ENCODE measurements at places on chromosomes 2 and 18.

DNA sequence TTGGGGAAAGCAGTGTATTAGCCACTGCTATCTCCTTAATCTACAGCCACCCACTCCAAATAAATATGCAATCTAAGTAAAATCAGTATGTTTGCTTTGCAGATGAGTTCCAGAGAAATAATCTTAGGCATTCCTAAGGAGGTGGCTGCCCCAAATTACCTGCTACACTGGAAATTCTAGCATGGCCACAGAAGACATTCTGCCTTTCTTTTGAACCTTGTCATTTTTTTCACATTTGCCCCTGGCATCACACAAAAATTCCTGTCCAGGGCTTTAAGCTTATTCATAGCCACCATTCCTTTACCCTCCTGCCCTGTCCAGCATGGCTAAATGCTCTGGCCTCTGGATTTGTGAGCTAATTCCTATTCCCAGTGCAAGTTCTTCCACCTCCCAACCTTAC is 36.8 kb upstream of the FAM124B start:
- no peak for DNase-seq

- DNase-seq = no peak
Observed at GRCh38 chr2:11657646-11658045, 12.3 kb downstream of the NTSR2 start.

- no peak for DNase-seq
Observed at GRCh38 chr2:40200366-40200915, 251.4 kb downstream of the SLC8A1 start.

- no peak for DNase-seq
Observed at GRCh38 chr2:240593026-240593702, 6.6 kb downstream of the CAPN10 start.

- no peak for DNase-seq
Observed at GRCh38 chr2:216925636-216926366, 65.9 kb upstream of the TNP1 start.

DNA sequence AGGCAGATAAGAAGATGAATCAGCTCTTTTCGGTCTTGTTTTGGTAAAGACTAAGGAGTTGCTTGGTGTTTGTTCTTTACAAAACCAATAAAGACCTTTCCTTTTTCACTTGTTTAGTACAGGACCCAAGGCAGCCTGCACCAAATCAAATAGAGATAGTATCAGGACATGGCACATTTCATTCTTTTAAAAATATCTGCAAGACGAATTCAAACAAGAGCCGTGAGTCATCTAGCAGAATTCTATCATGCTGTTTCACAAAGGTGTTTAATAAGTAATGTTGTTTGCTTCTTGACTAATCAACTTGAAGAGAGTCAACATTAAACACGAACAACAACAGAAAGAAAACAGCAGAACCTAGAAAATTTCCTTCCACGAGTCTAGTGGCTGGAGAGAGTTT is 102.8 kb upstream of the TTN start:
- no peak for DNase-seq

DNA sequence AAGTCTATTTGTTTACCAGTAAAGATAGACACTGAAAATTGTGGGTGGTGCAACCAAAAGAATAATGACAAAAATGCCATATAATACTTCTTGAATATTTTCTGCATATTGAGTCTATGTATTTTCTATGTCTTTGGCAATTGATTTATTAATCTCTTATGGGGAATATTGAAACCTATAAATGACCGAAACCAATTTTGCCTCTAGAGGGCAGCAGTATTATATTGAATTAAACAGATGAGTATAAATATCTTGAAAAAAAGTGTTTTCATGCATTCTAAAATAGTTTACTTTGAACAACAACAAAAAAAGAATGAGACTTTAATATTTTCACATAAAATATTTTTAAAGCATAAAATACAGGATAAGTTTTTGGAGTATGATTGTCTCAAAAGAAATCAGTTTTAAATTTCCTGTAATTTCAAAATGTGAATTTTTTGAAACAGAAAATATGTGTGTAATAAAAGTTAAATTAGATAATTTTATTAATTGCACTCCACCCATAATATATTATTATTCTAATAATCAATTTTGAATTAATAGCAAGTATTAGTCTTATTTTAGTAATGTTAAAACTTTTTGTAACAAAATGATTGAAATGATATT is 49.9 kb upstream of the CALCRL start:
- no peak for DNase-seq

DNA sequence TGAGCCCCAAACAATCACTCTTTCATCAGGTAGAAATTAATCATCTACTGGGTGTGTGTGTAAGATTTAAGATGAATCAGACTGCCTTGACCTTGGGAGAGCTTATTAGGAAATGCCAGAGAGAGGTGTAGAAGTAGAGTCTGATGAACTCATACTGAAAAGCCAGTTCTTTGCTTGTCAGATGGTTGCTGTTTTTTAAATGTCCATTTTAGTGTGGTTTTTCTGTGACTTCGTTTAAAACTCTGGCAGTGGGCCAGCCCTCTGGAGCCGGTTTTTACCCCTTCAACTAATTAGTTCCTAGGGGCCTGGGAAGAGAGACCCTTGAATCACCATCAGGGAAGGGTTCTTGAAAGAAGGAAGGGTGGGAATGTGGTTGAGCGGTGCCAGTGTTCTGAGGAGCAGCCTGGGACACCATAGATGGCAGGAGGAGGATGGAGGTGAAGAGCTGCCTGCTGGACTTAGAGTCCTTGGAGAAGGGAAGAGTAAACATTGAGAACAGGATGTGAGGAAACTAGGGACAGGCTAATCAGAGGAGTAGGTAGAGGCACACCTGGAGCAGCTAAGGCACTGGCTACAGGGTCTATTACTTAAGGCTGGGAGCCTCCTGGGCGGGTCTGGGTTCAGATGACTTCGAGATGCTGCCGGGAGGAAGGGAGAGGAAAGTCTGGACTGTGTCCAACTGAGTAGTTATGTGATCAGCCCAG is 66.1 kb downstream of the LRRFIP1 start:
- no peak for DNase-seq

GRCh38 chr2:28533044-28533680 is 37.3 kb downstream of the PLB1 start:
- DNase-seq = no peak

DNA sequence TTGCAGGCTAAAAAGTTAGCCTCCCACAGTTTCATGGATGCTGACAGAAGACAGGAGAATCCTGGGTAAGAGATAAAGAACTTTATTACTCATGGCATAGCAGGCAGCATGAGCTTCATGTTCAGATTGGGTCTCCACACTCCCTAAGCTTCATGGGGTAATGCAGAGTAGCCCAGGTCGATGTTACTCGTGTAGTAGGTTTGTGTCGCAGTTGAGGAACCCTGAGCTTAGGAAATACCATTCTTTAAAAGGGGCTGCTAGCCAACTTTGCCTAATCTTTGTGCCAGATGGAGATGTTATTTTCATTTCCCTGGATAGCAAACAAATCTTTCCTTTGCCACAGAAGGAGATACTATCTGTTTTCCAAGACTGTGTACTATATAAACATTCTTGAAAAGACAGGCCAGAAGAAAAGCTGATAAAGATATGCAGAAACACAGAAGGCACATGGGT is 117.6 kb downstream of the LTBP1 start:
- DNase-seq = no peak

DNA sequence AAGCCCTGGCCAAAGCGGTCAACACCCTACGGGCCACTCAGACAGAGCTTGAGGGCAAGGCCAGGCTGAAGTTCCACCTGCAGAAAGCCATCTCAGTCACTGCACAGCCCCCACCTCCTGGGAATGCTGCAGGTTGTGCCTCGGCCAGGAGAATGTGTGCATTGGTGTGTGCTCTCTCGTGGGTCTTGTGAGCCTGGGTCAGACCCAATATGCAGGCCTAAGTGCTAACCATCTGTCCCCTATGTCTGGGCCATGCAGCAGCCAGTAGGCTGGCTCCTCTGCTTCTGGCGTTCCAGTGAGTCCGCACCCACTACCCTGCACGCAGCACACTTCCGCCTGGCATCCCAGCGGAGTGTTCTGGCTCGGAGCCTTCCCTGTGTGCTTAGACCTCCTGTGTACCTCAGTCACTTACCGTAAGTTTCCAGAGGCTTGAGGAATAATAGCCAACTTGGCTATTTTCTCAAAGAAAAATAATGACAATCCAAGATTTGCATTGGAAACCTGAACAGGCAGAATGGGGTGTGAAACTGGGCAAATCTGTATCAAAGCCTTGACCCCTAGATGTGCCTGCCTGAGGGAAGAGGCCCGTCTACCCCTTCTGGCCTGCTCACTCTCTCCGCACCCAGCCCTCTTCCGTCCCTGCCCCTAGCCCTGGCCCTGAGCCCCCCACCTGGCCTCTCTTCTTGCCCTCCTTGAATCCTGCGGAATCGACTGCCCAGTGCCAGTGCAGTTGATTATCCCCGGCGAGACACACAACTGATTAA is 7.2 kb downstream of the SIX3 start:
- no peak for DNase-seq

GRCh38 chr2:241695651-241696050 is 6.2 kb upstream of the ING5 start:
- DNase-seq = no peak
